ENCODE measurements at places on chromosomes 7 and 10.

- DNase-seq = peak; percentile 44
Observed at GRCh38 chr7:35725280-35725680, 30.3 kb upstream of the HERPUD2 start.

DNA sequence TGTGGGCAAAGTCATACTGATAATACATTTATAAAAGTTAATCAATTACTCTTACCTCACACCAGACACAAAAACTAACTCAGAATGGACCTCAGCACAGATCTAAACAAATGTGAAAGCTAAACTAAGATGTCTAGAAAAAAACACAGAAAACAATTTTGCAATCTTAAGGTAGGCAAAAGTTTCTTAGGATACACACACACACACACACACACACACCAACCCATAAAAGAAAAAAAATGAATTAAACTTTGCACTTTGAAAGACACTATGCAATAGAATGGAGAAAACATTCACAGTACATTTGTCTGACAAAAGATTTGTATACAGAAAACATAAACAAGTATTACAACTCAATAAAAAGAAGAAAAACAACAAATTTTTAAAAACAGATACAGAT is 70.8 kb upstream of the ZNRF2 start:
- no peak for DNase-seq

- DNase-seq = no peak
Observed at GRCh38 chr10:110764378-110764777, 107.3 kb upstream of the PDCD4 start.

- no peak for DNase-seq
Observed at GRCh38 chr7:378551-379455, 88.8 kb downstream of the FOXL3 start.

- DNase-seq = no peak
Observed at GRCh38 chr10:46523119-46523961, 33.1 kb downstream of the GPRIN2 start.

DNA sequence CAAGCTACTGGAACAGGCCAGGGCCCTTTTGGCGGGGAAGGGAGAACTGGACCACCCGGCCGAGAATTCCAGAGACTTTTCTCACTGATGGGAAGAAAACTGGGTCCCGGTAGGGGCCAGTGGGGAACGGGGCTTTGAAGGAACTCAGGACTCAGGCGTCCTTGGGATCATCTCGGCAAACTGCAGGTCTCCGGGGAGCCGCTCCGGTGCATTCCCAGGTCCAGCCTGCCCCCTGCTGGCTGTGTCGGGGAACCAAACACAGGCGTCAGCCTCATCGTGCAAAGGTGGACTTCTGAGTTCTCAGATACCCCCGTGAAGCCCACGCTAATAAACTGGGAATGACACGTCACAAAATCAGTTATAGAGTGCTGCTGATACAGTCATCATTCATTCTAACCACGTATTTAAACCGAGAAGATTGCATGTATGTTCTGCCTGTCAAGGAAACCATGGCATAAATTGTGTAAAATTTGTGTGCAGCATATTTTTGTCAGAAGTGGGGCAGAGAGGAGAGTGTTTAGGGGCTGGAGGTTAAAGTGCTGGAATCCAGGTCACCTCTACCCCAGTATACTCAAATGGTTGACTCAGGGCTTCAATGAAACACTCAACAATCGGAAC is 76.1 kb upstream of the CPXM2 start:
- DNase-seq = peak; percentile 31

All from stimulated activated naive B cell treated with anti-CD40 and anti-IgM and Interleukin-4, amounts not matched to agents 10 μg/mL and 1 μg/mL and 100 μg/mL, for 72 hours (primary cell).